Tibial nerve (tissue), 4 donors: ENCODE measurements at places on chromosomes 11 and 22. TPM values are rescaled to one million over a fixed set of nuclear protein-coding genes. Genes with fewer than 3 reads are reported as not detected.

GRCh38 chr11:2860636-2861035, 24.9 kb downstream of the CDKN1C start:
- no peak for DNase-seq

- no peak for DNase-seq
These were observed 5.3 kb downstream of the ADA2 start for GRCh38 chr22:17213976-17214375.

DNA sequence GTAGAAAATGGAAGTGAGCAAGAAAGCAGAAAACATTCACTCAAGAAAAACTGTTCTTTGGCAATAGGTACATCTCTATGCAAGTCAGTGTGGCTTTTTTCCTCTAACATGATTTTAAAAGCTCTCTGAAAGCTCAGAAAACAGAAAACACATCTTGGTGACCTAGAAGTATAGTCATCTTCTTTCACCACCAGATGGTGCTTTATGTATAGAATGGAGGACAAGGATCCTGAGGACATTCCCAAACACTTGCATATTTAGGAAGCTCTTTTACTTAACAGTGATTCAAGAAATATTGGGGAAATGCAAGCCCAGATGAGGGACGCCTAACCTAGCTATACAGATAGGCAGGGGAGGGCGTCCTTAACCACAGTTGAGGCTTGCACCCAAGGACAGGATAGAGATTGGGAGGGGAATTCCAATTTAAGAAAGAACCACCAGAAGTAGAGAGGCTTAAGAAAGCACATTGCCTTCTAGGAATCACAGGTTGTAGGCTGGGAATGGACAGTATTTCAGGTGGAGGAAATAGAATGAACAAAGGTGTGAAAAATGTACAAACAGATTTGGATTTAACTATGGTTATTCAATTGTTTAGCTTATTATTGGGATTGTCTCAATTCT, 13.8 kb upstream of the CCDC81 start:
- DNase-seq = no peak

GRCh38 chr11:111886032-111886431, 6.7 kb downstream of the CFAP68 start:
- DNase-seq = no peak

GRCh38 chr22:43449831-43450225, 38.0 kb downstream of the MPPED1 start:
- no peak for DNase-seq

DNA sequence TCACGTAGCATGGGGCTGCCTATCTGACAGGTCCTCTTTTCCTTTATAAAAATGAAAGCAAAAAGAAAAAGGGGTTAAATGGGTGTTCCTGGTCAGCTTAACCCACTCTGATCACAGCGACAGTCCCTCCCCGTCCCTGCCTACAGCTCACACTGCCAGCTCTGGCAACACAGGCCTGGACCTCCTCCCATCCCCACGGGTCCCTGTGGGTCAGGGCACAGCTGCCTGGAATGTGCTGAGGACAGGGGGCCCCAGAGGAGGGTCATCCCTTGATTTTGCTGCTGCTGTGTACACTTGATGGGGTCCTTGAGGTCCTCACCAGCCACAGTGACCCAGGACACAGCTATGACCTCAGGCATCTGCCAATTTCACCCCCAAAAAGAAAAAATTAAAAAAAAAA, 29.6 kb upstream of the CYP2D6 start:
- DNase-seq = no peak

- DNase-seq = no peak
These were observed 27.4 kb upstream of the CXCR5 start for GRCh38 chr11:118856314-118856713.

DNA sequence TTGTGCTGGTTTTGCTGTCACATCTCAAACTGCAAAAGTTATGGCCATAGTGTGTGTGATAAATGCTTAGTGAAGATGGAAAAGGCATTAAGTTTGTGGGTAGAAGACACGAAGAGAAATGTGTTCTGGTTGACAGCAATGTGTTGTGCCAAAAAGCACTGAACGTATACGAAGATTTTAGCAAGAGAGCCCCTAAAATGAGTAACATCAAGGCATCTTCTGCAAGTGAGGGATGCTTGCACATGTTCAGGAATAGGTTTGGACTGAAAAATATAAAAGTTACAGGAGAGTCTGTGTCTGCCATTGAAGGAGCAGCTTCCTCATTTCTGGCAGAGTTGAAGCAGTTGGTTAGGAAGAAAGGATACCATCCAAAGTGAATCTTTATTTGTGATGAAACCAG, 167.1 kb downstream of the ADAMTS15 start:
- DNase-seq = no peak

The TSGA10IP gene
- total RNA-seq = not detected

The IFT27 gene
- 12.8 TPM for total RNA-seq
